ENCODE measurements at places on chromosomes 1 and 21. TPM values are rescaled to one million over a fixed set of nuclear protein-coding genes. Genes with fewer than 3 reads are reported as not detected.

DNA sequence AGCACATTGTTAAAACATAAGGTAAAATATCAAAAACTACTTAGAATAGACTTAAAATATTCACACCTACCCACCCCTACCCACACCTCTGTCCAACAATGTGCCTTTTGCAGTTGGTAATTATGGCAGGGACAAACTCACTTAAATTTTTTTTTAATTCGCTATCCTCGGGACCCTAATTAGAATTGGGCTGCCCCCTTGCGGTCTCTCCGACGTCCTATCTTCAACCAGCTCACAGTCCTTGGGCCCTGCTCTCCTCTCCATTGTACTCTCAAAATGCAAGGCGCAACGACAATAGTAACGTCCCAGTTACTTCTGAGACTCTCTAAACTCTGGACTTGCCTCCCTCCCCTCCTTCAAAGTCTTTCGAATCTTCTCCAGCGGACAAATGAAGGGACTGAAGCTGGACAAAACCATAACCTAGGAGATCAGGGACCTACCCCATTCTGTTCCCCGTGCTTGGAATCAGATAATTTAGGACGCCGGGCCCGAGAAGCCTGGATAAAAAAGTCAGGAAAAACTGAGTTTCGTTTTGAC is 1.1 kb upstream of the CIART start:
- peak; percentile 62 for DNase-seq

GRCh38 chr21:29290240-29290639 is 8.5 kb upstream of the BACH1 start:
- no peak for DNase-seq

- DNase-seq, result peak; percentile 100
Measured at GRCh38 chr1:44327679-44328491, 27.2 kb downstream of the ERI3 start.

GRCh38 chr1:164064501-164064900 is 494.5 kb upstream of the PBX1 start:
- DNase-seq, result peak; percentile 27

DNA sequence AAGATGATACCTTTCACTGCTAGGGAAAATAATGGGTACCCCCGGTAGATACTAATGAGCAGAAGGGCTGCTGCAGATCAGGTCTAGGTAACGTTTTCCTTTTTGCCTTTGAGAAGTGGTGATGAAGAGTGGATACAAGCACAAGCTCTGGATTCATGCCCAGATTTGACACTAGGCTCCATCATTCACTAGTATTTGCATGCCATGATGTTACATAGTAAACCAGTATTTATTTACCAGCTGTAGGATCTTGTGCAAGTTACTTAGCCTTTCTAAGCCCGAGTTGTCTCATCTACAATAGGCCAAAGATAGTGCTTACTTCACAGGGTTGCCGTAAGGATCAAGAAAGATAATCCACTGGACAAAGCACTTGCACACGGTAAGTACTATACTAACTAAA is 14.2 kb downstream of the PTPN14 start:
- peak; percentile 43 for DNase-seq

DNA sequence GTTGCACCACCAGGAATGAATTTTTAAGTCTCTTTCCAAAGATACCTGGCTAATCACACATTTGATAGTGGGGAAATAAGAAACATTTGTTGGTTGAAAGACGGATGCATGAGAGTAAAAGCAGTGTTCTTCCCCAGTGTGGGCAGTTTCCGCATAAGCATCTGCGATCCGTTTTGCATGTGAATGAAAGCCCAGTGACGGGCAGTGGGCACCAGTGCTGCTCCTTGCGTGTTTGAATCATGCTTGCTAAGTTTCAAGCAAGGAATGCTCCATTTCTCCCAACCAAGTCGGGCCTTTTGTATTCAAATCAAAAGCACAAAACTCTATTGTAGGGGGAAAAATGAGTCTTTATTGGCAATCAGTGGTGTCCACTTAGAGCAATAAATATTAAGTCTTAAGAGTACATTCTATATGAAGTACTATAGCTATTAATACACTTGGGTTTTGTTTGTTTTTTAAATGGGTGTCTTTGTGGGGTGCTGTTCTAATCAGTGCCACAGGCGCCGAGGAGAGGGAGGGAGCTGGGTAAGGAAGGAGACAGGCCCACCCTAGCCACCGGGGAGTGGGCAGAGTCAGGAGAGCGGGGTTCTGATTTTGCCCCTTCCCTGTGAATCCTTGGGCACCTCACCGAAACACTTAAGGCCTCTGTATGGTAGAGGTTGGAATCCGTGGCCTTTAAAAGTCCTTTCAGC is 750 bp upstream of the PTGFRN start:
- DNase-seq, result no peak

DNA sequence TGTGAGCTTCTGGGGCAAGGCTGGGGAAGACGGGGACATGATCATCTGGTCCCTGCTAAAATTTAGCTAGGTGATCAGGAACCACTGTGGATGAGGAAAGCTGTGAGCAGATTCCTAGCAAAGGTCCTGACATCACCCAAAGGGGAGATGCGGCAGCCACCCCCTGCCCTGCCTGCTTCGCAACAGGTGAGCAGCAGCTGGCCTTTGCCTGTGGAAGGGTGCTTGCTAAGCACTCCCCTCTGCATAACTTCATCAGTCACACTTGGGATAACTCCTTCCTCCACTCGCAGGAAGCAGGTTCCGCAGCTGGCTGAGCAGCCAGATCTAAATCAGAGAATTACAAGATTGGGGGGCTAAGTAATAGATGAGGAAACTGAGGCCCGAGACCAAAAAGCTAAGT is 51.2 kb downstream of the KCNN3 start:
- DNase-seq, result no peak

DNA sequence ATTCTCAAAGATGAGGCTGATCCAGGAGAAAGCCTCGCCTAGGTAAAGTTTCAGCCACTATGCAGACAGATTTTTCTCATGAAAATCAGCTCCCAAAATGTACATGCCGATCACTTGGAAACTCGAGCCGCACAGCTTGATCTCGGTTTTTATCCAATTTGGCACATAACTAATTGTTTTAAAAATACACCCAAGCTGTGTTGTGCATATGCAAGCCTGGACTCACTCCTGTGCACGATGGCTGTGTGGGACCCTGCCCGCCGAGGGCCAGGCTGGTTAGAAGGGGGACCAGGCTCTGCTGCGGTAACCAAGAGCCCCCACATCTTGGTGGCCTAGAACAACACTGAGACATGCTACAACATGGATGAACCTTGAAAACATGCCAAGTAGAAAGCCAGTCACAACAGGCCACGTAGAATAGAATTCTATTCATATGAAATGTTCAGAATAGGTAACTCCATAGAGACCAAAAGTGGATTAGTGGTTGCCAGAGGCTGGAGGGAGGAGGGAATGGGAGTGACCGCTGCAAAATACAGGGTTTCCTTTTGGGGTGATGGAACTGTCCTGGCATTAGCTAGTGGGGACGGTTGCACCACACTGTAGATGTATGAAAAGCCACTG is 16.1 kb upstream of the LDLRAP1 start:
- DNase-seq, result no peak

DNA sequence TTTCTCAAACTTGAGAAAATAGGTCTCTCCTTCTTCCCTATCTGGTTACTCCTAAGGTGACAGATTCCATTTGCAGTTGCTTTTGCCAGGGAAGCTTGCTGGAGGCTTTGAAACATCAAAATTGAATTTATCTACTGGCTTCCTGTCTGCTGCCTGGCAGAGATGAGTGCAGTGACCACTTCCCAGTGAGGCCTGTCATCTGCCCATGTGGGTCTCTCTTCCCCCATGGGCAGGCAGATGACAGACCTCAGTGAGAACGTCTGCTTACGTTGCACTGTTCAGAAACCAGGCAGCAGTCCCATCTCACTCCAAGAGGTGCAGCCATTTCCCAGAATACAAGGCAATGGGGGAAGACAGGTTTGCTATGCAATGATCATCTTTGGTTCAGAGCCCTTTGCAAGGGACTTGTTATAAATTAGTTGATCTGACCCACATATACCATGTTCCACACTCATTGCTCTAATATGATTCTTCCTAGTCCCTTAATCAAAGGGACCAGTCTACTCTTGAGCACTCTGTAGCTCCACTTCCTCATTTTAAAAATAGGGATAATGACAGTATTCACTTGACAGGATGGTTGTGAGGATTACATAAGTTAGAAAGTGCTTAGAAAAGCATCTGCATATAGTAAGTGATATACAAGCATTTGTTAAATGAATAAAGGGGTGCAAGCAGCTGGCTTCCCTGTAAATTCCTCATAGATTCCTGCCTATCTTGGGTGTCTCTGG is 10.6 kb downstream of the PGBD5 start:
- DNase-seq, result no peak

- DNase-seq, result no peak
Measured at GRCh38 chr1:7288992-7289391, 482.1 kb upstream of the VAMP3 start.

Gene TAF13
- 59.1 TPM for total RNA-seq

Gene NBPF4
- not detected for total RNA-seq

Gene TMEM82
- not detected for total RNA-seq

Gene UTS2
- total RNA-seq, result not detected

Gene MATN1
- total RNA-seq, result not detected

Gene CDC7
- 3.1 TPM for total RNA-seq

Gene MRPS21
- total RNA-seq, result 53.7 TPM

Gene SFN
- total RNA-seq, result under 0.01 TPM

Data from fibroblast of lung (primary cell).